Large intestine (tissue), 12 donors: ENCODE measurements at places on chromosomes 2 and 18. TPM values are rescaled to one million over a fixed set of nuclear protein-coding genes. Genes with fewer than 3 reads are reported as not detected.

The SCN9A gene
- 7.3 TPM for polyA plus RNA-seq

The ZNF804A gene
- polyA plus RNA-seq, result 6.4 TPM

The UGT1A3 gene
- polyA plus RNA-seq, result 0.16 TPM

The FOXD4L1 gene
- 0.07 TPM for polyA plus RNA-seq

The SMYD1 gene
- 5.0 TPM for polyA plus RNA-seq

The GAL3ST2 gene
- 0.31 TPM for polyA plus RNA-seq

The GALNT14 gene
- 3.1 TPM for polyA plus RNA-seq

The PDE11A gene
- polyA plus RNA-seq, result 1.5 TPM

The DSG2 gene
- polyA plus RNA-seq, result 96.9 TPM

The CROCC2 gene
- 0.09 TPM for polyA plus RNA-seq

The PRKAG3 gene
- polyA plus RNA-seq, result 0.07 TPM

The FAP gene
- 10.6 TPM for polyA plus RNA-seq

The C2orf74 gene
- polyA plus RNA-seq, result 21.1 TPM

The LIMS3 gene
- polyA plus RNA-seq, result 2.2 TPM

The ADAM23 gene
- polyA plus RNA-seq, result 3.3 TPM

The CABYR gene
- polyA plus RNA-seq, result 3.3 TPM

The TFCP2L1 gene
- 0.45 TPM for polyA plus RNA-seq

The OSBPL6 gene
- 4.6 TPM for polyA plus RNA-seq

The NDC80 gene
- 11.8 TPM for polyA plus RNA-seq

The SLC35F5 gene
- 73.7 TPM for polyA plus RNA-seq

The HRH4 gene
- 0.19 TPM for polyA plus RNA-seq

The GPR39 gene
- 9.5 TPM for polyA plus RNA-seq

The BUB1 gene
- polyA plus RNA-seq, result 17.8 TPM

The REG1B gene
- 0.24 TPM for polyA plus RNA-seq

The EGR4 gene
- polyA plus RNA-seq, result 0.04 TPM

The IL1F10 gene
- polyA plus RNA-seq, result not detected

The ASB1 gene
- 20.8 TPM for polyA plus RNA-seq

The AAK1 gene
- 18.6 TPM for polyA plus RNA-seq

The HAAO gene
- 47.9 TPM for polyA plus RNA-seq

The EMILIN2 gene
- 30.4 TPM for polyA plus RNA-seq

The NCK2 gene
- 58.9 TPM for polyA plus RNA-seq

The SERPINB10 gene
- polyA plus RNA-seq, result not detected

The NPAS2 gene
- polyA plus RNA-seq, result 20.4 TPM

The ITPRIPL1 gene
- 1.9 TPM for polyA plus RNA-seq

The REG1A gene
- polyA plus RNA-seq, result 2.5 TPM

The TRIM43 gene
- polyA plus RNA-seq, result not detected
